ENCODE measurements at places on chromosomes 13 and 19.

DNA sequence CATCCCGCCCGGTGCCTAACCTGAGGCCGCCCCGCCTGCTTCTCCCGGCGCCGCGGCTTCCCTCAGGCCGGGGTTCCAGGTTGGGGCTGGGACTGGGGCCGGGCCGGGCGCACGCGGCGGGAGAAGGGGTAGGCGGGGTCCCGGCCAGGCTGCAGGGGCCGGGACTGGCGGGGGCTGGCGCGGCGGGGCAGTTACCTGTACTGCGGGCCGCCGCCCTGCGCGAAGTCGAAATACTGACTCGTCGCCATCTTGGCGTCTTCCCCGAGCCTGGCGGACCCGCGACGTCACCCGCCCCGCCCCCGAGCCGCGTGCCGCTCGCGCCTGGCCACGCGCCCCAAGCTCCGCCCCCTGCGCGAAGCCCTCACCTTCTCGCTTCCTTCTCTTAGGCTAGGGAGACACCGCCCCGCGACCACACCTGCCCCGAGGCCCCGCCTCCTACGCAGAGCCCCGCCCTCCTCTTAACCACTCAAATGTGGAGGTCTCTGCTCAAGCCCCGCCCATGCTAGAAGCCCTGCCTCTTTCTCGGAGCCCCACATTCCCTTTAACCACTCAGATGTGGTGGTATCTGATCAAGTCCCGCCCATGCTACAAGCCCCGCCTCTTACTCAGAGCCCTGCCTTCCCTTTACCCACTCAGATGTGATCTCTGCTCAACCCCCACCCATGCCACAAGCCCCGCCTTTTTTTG lies at the start of gene ZFR2:
ZFR2 (minus strand) TSS at position 269 of the 687 bp plus-strand sequence; CDS start at position 248, 21 bp downstream.
- no peak for DNase-seq

GRCh38 chr19:35623327-35624010 lies 5.4 kb upstream of the RBM42 start:
- DNase-seq: no peak

- DNase-seq: peak; percentile 75
These were observed 302.9 kb downstream of the DCT start for GRCh38 chr13:94176561-94176960.

- DNase-seq: peak; percentile 72
These were observed 139.0 kb downstream of the FLT1 start for GRCh38 chr13:28355822-28356371.

DNA sequence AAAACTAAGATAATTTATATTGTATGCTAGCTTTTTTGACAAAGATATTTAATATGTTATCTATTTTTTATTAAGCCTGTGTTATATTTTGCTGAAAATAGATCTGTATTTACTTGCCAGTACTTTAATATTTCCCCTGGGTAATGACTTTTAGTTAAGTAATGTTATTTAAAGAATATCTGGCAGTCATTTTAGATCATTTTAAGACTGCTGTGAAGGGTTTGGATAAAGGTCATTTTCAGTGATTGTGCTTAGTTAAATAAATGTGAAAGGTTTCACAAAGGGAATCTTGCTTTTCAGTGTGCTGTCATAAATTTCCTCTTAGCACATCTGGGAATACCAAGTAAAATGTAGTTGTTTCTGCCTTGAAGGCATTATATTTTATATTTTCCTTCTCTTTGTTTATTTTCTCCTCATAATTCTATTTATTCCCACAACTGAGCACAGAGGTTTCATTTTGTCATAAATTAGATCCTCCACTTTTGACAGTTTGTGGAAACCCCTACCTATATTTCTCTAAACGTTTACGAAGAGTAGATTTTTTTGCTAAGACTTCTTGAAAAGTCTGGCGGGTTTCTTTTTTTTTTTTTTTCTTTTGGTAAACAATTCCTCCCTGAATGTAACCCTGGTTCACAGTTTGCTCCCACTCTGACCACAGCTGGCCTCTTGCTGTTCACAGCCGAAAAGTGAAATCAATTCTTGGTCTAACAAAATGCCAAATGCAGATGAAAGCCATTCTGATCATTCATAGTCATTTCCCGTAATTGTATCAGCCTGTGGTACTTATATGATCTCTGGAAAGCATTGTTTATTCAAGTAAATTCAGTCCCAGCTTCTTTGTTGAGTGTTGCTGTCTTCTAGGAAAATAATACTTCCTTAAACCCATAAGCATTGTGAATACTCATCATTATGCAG lies 87.8 kb downstream of the MAB21L1 start:
- peak; percentile 72 for DNase-seq

GRCh38 chr19:10283301-10284064 lies 3.3 kb upstream of the ICAM4 start:
- DNase-seq: no peak

- DNase-seq: no peak
These were observed 1042.9 kb downstream of the UQCRFS1 start for GRCh38 chr19:28170066-28170465.

GRCh38 chr13:30750036-30750435 lies 14.7 kb downstream of the ALOX5AP start:
- no peak for DNase-seq

DNA sequence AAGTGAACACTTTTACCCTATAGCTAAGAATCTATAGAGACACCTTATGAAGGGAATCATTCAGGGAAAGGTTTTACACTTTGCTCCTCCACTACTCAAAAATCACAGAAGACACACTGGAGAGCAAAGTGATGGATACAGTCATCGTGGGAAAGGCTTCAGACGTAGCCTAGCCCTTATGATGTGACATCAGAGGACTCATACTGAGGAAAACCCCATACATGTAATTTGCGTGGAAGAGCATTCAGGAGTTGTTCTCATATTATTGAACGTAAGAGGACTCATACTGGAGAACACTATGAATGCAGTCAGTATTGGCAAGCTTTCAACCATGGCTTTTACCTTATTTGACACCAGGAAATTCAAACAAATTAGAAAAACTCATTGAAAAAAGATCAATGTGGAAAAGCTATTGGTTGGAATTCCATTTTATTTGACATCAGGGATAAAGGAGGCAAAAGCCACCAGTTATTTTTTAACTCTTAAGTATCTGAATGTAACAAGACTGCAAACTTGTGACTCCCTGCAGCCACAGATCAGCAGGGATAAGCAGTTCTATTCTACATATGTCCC lies 16.1 kb upstream of the ZNF274 start:
- peak; percentile 9 for DNase-seq

- DNase-seq: peak; percentile 82
These were observed 85.3 kb upstream of the FNDC3A start for GRCh38 chr13:48890391-48890790.

- no peak for DNase-seq
These were observed 220.8 kb upstream of the MAB21L1 start for GRCh38 chr13:35697186-35697730.

GRCh38 chr13:24982333-24982999 lies 113.5 kb upstream of the PABPC3 start:
- DNase-seq: no peak
